Caki2 (cell line): ENCODE measurements at places on chromosomes 4 and X. TPM values are rescaled to one million over a fixed set of nuclear protein-coding genes. Genes with fewer than 3 reads are reported as not detected.

NLRP2B gene
- not detected in 2 replicates for total RNA-seq

SMIM10L2A gene
- total RNA-seq: 1.3 and 1.4 TPM in 2 replicates

PF4V1 gene
- not detected in 2 replicates for total RNA-seq

MND1 gene
- total RNA-seq: 11.2 and 16.9 TPM in 2 replicates

AKAP14 gene
- total RNA-seq: 0.14 TPM in 1 of 2 replicates, not detected in the other

RS1 gene
- total RNA-seq: not detected in 2 replicates

RHOH gene
- 0.24 TPM in 1 of 2 replicates, not detected in the other for total RNA-seq
